ENCODE measurements at places on chromosomes 12 and 14. TPM values are rescaled to one million over a fixed set of nuclear protein-coding genes. Genes with fewer than 3 reads are reported as not detected.

DNA sequence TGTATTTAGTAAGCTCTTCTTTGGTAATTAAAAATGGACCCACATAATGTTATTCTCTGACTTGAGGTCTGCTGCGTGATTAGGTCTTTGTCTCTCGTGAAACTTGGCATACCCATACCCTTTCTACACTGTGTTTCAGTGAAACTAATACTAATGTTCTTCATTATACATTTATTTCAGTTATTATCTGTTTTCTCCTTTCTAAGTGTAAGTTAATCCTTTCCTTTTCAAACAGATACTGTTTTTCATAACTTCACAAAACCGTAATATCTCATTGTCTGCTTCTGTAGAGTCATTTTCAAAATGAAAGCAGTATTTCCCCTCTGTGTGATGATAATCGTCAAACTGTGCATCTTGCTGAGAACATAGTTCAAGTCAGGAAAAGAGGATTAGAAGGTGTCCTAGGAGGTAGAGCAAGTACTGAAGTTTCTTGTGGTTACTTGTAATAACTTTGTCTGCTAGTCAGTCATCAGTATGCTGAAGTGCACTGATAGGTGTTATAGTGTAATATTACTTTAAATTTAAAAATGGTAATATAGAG is 15.9 kb downstream of the PYROXD1 start:
- no peak for DNase-seq

- DNase-seq = peak; percentile 65
Observed at GRCh38 chr12:48903982-48904411, 21.3 kb downstream of the FKBP11 start.

- no peak for DNase-seq
Observed at GRCh38 chr14:68981539-68981976, 2.5 kb upstream of the ACTN1 start.

DNA sequence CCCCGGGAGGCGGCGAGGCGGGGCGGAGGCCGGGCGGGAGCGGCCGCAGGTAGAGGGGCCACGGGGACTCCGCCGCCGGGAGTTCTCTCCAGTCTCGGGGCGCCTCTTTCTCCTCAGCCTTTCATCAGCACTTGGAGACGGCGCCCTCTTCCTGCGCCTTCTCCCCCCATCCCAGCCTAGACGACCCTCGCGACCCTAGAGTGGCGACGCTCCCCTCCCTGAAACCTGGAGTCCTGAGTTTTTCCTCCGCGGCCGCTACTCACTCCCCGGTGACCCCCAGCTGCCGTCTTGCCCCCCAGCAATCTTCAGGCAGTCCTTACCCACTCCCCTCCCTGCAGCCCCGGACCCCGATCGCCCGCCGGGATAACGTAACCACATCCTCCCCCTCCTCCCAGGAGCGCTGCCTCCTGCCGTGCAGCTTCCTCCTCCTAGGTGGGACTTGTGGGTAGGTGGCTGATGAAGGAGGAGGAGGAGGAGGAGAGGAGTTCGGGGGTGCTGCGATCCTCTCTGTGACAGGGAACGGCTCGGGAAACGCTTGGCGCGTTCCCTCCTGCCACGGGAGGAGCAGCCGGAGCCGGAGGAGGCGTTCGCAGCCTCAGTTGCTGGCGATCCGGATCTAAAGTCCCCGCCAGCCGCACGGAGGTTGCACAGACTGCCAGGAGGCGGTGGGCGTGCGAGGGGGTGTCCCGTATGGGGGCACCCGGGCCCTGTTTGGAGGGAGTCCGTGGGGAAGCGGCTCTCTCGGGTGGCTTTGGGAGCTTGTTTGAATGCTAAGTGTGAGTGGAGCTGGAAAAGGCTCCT is 891 bp downstream of the PLEKHA5 start:
- peak; percentile 62 for DNase-seq

GRCh38 chr12:108697905-108698304 is 33.4 kb downstream of the CORO1C start:
- DNase-seq = no peak

GRCh38 chr14:55103005-55103640 is 25.9 kb upstream of the LGALS3 start:
- DNase-seq = no peak

DNA sequence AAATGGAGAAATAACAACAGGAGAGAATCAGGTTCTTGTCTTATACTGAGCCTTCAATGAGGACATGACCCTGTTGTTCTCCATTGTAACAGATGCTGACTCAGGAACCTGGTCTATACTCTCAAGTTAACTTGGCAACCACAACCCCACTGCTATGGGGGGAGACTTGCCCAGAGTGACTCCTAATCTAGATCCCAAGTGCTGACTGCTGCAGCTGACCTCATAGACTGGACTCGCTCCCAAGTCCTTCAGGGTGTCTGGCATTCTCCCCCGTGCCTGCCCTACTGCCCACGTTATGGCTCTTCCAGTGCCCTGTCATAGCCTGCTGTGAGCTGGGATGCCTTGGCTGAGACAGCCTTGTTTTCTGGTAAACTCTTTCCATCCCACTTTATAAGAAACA is 37.1 kb downstream of the NID2 start:
- DNase-seq = no peak

DNA sequence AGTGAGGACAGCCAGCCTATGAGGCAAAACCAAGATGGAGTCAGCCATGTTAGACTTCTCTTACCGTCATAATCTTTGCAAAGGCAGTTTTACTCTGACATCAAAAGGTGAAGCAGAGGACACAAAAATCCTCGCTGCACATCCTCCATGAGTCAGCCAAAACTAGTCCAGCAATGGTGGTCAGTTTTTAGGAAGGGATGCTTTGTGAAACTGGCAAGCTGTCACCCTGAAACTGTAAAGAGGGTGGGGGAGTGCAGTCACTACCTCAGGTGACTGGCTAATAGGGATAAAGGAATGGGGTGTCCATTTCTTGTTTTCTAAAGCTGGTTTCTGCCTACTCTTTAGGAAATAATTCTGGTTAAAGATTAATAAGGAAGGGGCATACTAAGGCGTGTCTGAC is 5.4 kb upstream of the CIPC start:
- DNase-seq = no peak

DNA sequence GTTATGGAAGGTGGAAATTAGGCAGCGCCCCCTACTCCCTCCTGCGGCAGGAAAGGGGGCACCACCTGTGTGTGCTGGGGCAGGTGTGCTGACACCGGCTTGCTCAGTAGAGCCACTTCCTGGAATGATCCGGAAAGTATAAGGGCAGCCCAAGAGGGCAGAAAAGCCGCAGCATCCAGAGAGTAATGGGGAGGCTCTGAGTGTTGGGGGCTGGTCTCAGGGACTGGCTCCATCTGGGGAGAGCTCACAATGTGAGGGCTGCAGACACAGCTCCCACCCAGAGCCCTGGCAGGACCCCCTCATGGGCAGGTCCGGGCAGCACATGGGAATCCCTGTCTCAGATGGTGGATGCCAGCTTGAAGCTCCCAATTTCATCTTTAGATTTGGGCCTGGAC is 187.6 kb upstream of the C14orf180 start:
- no peak for DNase-seq

DNA sequence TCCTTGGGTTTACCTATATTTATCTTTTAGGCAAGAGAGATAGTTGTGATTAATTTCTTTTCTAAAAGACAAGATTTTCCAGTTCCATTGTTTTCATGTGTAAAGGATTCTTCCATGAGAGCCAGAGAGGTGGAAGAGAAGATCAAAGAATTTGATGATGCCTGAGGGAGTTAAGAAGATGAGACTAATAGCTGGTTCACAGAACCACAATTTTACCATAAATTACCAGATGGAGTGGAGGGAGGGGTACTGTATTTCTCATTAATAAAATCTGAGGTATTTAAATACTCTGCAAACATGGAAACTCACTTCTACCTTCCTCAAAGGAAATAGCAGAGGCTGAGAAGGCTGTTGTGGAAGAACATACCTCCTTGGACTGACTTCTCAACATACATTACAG is 34.6 kb downstream of the ALKBH1 start:
- DNase-seq = no peak

GRCh38 chr12:73678335-73678734 is 859.3 kb upstream of the ATXN7L3B start:
- DNase-seq = no peak

GRCh38 chr12:98727196-98727595 is 82.1 kb downstream of the APAF1 start:
- no peak for DNase-seq

GRCh38 chr12:212715-213526 is 1.0 kb downstream of the SLC6A12 start:
- DNase-seq = peak; percentile 92

DNA sequence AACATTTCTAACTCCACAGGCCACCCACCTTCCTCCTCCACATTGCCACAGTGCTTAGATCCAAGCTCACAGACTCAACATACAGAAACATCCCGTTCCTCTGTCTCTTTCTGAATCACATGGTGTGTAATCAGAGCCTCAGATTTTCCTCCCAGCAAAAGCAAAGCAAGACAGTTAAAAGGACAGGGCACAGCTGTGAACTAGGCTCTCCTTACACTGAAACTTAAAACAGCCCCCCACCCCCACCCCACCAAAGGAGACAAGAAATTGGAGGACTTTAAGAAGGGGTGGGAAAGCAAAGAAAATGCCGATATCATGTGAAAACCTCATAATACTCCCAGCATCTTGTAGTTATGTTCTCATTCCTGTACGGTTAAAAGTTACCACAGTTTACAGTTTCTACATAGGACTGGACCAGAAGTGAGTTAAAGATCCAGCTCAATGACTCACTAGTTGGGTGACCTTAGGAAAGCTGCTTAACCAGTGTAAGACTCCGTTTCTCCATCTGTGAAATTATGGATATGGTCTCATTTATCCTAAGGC is 4.8 kb downstream of the YBX3 start:
- DNase-seq = no peak

- DNase-seq = no peak
Observed at GRCh38 chr14:24372701-24373416, 4.9 kb downstream of the NFATC4 start.

- DNase-seq = no peak
Observed at GRCh38 chr12:94263905-94264561, 115.7 kb downstream of the PLXNC1 start.

- DNase-seq = no peak
Observed at GRCh38 chr12:50520416-50521207, 15.8 kb downstream of the DIP2B start.

DNA sequence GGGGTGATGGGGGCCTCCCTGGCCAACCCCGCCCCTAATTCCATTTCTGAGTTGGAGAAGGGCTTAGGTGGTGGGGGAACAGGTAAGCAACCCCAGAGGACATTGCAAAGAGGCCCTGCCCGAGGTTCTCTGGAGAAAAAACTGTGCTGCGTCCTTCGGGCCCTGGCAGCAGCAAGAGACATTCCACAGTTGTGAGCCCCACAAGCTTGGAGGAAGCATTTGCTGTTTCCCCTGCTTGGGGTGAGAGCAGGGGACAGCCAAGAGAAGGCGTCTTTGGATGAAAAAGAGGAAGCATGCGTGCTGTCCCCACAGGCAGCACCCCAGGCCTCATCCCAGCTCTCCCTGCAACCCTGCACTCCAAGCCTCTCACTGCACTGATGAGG is 1.3 kb downstream of the BDKRB2 start:
- DNase-seq = no peak

- no peak for DNase-seq
Observed at GRCh38 chr14:59422069-59422881, 42.9 kb downstream of the GPR135 start.

GRCh38 chr14:84029246-84029645 is 1500.7 kb upstream of the FLRT2 start:
- no peak for DNase-seq

GRCh38 chr12:130709151-130709970 is 6.7 kb downstream of the RIMBP2 start:
- no peak for DNase-seq

DNA sequence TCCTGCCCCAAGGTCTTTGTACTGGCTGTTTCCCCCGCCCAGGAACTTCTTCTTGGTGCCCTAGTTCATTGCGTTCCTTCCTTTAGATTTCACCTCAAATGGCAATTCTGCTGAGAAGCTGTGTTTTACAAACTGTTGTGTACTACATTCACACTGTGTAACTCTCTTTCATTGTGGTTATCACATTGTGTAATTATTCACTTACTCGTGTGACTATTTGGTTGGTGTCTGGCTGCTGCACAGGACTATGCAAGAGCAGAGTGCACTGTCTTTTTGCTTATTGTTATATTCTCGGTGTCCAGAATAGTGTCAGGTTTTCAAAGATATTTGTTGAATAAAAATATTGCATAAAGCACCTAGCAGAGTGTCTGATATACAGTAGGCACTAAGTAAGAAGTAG is 177.2 kb upstream of the PRICKLE1 start:
- no peak for DNase-seq

DNA sequence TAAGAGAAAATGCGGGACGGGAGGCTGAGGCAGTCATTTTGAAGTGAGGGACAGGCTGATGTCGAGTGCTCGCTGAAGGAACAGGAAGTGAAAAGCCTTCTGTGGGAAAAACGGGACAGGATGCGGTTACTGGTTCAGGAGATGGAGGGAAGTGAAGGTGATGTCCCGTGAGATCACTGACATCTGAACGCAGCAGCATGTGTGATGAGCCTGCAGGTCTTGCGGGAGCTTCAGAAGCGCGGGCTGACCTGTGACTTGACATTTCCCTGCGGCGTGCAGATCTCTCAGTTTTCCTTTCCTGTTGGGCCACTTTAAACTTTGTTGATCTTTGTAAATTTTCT is 77.8 kb downstream of the DDX51 start:
- no peak for DNase-seq

- DNase-seq = no peak
Observed at GRCh38 chr12:118402251-118402650, 25.9 kb downstream of the SUDS3 start.

DNA sequence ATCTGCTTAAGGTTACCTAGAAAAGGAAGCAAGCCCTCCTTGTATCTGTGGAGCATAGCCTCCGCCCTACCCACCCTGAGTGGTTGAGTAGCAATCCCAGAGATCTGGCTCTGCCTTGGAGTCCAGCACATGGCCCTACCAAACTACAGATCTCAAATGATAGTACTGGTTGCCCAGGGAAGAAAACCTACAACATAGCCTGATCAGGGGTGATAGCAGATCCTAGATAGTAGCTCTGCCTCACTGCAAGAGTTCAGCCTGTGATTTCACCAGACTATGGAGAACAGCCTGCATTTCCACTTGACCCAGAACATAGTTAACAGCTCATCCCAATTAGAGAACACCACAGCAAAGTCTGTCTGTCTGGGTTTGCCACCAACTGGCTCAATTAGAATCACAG is 279.5 kb downstream of the ETNK1 start:
- no peak for DNase-seq

DNA sequence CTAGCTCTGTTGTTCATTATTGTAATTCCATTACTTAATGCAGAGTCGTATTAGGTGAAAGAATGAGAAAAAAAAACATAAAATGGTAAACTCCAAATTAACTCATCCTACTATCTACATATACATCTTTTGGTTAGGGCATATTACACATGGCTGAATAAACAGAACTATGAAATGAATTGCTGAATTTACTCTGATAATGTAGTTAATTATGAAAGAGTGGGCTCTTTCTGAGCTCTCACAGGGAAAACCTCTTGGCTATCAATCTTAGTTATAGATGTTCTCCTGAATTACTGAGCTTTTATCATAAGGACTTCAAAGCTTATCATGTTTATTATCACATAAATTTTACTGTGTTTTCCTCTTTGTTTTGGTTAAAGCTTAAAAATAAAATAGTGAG is 798.5 kb upstream of the MDGA2 start:
- DNase-seq = no peak

Gene HOXC4
- 0.10 TPM for total RNA-seq

Gene SLC4A8
- 0.35 TPM for total RNA-seq

Gene LMO3
- 0.15 TPM for total RNA-seq

Gene RGS6
- not detected for total RNA-seq

Gene FBLN5
- total RNA-seq = 7.7 TPM

Gene MUCL1
- not detected for total RNA-seq

Gene SLC5A8
- total RNA-seq = not detected

Gene CLEC4A
- total RNA-seq = 0.33 TPM

Gene EFS
- 0.68 TPM for total RNA-seq

Gene KRT79
- total RNA-seq = not detected

Gene ZDHHC22
- not detected for total RNA-seq

Gene HNF1A
- total RNA-seq = 23.8 TPM

Measured in left lobe of liver (tissue), 2 donors.